AG08395 (cell line): ENCODE measurements at places on chromosomes 1 and 21.
A peak's percentile ranks its signal among the peaks of the same experiment; 100 is the strongest.

- no peak for DNase-seq
Observed at GRCh38 chr1:145995964-145996432, 381 bp downstream of the TXNIP start.

GRCh38 chr21:45985471-45986315, 4.1 kb downstream of the COL6A1 start:
- DNase-seq: no peak

GRCh38 chr1:110068646-110069403, 1.6 kb downstream of the ALX3 start:
- no peak for DNase-seq

DNA sequence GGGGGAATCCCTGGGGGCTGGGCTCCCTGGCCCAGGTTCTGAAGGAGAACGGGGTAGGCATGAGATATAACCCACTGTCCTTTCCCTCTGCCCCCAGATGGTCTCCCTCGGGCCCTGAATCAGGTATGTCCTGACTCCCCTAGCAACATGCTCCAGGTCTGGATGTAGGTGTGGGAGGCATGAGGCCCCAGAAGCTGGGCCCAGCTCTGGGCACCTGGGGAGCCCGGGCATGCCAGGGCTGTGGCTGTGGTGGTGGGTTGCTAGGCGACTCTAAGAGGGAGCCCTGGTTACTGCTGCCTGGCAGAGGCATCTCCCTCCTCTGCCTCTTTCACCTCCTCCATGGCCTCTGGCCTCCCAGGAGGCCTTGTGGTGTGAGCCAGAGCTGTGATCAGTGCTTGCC, 16.2 kb downstream of the FOXO6 start:
- no peak for DNase-seq

DNA sequence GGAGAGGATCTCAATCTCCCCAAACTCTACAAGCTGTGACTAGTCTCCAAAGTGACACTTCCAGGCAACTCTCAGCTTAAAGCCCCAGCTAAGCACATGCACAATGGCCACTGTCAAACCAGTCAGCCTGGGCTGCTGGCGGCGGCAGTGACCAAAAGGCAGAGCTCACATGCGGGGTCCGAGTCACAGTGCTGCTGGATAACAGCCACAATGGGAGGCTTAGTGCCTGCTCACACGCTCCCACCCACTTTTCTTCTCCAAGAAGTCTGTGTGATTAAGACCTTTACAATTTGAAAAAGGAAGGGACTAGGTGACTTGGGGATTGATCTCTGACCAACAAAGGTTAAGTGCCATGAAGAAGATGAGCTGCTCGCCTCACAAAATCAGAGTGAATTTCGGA, 16.8 kb downstream of the RIPK4 start:
- DNase-seq: peak; percentile 26
